ENCODE measurements at places on chromosomes 11 and 22.

DNA sequence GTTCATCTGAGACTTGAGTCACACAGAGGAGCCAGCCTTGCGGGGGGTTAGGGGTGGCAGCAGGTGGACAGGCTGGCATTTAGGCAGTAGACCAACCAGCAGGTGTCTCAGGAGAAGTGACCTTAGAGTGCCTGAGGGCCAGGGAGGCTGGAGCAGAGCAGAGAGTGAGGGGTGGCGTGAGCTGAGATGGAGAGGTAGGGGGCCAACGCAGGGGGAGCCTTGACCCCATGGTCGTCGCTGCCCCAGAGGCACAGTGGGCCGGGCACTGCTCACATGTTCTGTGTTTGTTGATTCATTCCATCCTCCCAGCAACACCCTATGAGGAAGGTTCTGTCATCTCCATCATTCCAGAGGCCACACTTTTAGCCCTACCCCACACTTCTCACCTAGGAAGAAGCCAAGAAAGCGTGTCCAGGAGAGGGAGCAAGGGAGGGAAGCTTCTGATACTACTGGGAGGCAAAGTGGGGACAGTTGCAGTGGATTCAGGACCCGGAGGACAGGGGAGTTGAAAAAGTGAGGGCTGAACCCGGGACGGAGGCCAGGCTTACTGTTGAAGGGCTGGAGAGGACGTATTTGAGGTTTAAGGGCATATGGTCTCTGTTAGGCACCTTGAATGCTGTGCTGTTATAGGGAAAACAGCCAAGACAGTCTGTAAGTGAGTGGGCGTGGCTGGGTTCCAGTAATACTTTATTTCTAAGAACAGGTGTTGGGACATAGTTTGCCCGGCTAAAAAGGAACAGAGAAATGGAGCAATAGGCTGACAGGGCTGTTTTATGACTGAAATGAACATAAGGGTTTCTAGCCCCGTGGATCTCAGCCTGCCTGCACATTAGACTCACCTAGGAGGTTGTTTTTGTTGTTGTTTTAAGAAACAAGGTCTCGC, 7.3 kb downstream of the SART1 start:
- DNase-seq = no peak

GRCh38 chr22:46045459-46046298, 68.7 kb upstream of the WNT7B start:
- no peak for DNase-seq

DNA sequence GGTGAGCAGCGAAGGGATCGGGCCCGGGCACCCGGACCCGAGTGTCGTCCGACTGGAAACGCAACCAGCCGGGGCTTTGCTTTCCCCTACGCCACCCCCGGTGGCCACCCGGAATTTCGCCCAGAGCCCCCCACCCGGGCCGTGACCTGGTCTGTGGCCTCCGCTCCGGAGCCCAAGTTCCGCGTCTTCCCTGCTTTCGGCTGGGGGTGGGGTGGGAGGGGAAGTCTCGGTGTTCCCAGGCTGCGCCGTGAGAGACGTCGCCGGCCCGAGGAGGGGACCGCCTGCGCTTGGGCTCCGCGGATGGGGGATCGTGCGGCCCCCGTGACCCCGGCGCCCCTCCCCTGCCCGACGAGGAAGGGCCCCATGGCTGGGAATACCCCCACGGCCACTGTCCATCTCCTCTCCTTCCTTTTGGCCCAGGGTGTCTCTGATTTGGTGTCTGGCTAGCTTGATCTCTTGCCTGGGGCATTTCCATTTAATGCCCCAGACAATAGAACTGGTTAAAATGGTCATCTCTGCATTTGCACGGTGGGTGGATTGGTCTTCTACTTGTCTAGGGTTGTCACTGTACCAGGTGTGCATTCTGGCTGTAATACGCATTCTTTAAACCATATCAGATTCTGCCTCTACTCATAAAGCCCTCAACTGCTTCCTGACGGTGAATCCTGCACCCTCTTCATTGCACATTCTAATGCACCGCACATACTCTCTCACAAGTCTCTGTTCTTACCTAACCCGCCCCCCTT, 789 bp downstream of the SIK2 start:
- DNase-seq = peak; percentile 45

- DNase-seq = no peak
Measured at GRCh38 chr11:115677190-115677589, 173.0 kb upstream of the CADM1 start.

GRCh38 chr11:11843211-11843621, 1.4 kb downstream of the USP47 start:
- peak; percentile 35 for DNase-seq

- DNase-seq = peak; percentile 74
Measured at GRCh38 chr22:42964994-42965699, 49.8 kb downstream of the PACSIN2 start.

- no peak for DNase-seq
Measured at GRCh38 chr22:30689622-30690021, 5.1 kb upstream of the OSBP2 start.

DNA sequence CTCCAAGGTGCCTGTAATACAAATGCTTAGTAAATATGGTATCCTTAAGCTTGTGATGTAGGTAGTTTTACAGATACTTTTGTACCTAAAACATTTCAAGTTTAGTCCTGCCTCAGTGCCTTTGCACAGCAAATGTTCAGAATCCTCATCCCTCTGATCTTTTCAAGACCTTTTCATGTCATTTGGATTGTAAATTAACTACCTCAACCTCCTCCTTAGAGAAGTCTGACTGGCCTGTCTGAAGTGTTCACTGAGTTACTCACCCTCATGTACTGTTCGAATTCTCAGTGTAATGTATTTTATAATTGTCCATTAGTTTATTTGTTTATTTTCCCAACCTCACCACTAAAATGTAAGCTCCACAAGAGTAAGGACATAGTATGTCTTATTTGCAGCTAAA, 147.5 kb downstream of the ELP4 start:
- no peak for DNase-seq

- DNase-seq = no peak
Measured at GRCh38 chr22:40904101-40904500, 42.2 kb upstream of the DNAJB7 start.

- DNase-seq = no peak
Measured at GRCh38 chr22:38870791-38871359, 1.1 kb downstream of the CBX6 start.

DNA sequence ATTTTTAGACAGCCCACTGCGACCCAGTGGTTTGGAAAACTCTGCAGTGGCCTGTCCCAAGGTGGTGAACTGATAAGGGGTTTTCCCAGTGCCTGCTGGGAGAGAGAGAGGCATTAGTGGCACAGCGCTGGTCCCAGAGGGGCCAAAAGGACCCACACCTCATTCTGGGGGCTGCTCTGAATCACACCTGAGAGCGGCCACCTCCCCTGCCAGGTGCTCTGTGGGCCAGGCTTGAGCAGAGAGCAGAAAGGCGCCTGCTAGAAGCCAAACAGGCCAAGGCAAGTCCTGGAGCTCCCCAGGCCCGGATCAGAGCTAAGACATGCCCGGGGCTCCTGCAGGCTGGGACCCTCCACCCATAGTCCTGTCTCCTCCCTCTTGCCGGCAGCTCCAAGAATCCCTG, 20.9 kb downstream of the TRIM29 start:
- no peak for DNase-seq

DNA sequence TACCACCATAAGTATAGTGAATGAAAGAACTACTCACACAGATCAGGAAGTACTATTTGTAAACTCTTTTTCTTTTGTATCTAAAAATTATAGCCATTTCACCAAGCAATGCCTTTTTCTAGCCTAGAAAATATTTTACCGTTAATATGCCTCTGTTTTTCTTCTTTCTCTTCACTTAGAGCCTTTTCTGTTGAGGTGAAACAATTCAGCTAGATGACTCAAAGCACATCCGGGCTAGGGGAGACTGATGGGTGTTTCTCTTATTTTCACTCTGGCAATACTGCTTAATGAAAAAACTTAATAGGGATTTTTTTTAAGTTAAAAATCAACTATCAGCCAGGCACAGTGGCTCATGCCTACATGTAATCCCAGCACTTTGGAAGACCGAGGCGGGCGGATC, 93.3 kb downstream of the SGSM3 start:
- no peak for DNase-seq

DNA sequence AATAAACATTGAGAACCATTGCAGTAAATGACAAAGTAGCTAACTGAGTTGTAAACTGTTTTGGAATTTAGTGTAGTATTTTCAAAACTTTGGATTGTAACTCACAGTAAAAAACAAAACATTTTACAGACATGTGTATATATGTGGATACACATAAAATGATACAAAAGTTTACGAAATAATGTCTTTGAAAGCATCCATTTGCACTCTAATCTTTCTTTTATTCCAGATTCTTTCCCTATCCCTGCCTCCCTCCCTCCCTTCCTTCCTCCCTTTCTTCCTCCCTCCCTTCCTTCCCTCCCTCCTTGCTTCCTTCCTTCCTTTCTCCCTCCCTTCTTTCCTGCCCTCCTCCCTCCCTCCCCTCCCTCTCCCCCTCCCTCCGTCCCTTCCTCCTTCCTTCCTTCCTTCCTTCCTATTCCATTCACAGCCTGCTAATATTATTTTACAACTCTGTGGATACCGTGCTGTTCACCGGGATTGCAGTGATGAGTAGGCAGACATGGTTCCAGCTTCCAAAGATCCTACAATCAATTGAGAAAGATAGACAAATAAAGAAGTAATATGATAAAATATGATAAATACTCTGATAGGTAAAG, 3.5 kb downstream of the RRM1 start:
- DNase-seq = no peak

DNA sequence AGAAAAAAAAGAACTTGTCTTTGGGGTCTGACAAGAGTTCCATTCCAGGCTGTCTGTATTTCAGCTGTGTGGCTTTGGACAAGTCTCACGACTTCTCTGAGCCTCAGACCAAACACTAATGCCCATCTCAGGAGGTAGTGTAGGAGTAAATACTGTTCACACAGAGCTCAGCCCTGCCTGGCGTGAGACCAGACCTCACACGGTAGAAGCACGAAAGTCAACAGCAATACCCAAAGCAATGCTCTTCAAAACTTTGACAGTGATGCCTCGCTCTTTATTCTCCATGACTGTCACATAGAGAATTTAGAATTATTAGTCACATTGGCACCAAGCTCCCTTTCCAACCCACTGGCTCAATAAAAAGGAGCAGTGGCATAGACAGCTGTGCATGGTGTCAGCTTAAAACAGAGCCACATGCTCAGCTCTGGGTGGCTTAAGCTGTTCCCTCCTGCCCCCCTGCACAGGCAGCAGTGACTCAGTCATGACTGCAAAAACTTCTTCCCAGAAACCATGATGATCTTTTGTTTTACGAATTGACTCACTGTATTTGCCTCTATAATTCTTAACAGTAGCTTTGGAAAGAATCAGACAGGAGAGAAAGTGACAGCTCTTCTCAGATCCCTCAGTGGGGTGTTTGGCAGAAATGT, 74.0 kb upstream of the PHF21B start:
- DNase-seq = peak; percentile 38

DNA sequence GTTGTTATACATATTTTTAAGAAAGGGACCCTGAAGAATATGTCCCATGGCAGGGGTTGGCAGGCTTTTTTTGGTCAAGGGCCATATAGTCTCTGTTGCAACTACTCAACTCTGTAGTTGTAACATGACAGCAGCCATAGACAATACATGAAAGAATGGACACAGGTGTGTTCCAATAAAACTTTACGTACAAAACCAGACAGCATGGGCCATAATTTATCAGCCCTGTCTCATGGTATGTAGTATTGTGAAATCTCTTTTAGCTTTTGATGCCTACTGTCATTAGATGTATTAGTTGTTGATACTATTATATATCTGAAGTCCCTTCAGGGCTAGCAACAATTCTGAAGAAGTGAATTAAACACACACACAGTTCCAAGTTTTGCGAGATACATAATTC, 2.6 kb downstream of the ZBED5 start:
- no peak for DNase-seq

DNA sequence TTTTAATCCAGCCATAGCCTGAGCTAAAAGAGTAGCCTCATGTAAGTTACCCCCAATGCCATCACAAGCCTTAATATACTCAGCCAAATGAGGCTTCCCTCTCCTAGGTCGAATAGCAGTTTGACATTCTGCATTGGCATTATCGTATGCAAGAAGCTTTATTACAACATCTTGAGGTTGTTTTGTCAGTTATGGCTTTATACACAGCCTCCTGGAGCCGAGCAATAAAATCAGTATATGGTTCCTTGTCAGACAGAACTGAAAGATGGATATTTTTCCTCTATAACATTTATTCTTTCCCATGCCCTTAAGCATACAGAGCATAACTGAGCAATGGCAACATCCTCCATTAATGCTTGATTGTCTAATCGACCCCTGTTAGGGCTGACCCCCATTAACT, 5.4 kb upstream of the DNAJB13 start:
- no peak for DNase-seq

GRCh38 chr11:103109818-103110388, 677 bp downstream of the DYNC2H1 start:
- DNase-seq = no peak

DNA sequence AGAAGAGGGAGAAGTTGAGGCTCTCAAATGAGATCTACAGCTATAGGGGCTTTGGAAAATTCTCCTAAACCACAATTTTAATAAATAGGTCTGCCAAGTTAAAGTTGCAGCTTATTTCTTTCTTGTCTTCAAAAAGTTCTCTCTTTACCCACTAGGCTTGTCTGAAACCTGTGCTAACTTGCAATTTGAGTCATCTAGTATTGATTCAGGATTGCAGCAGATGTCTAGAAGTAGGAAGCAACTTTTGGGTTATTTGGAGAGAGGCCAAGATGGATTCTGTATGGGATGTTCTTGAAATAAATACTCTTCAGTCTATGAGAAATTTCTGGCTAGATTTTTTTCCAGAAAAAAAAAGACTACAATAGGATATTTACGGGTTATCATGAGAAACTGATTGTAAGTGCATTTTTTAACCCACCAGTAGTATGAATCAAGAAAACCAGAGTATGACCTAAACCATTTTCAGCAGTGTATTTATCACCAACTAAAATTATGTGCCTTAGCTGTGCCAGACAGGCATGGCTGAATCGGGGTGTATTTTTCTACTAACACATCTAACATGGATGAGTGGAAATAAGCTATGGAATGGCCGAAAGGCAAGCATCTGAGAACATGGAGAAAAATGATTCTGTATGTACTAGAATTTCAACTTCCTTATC, 4.9 kb upstream of the RAB38 start:
- DNase-seq = no peak

GRCh38 chr11:75147875-75148263, 3.0 kb upstream of the SLCO2B1 start:
- no peak for DNase-seq

DNA sequence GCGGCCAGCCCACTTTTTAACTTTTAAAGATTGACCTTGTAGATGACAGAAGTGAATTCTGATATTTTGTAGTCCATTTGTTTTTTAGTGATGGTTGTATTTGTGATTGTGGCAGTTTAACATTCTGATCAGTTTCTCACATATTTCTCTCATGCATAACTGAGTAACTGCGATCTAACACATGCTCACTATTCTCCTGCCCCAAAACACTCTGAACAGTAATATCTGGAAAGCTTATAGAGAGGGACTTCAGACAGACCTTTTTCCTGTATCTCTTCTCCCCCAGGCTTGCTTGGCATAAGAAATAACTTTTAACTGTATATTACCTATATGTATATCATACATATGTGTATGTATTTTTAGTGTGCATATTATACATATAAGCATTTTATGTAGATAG, 37.3 kb upstream of the MYO18B start:
- DNase-seq = no peak

- no peak for DNase-seq
Measured at GRCh38 chr22:17797721-17798559, 23.7 kb upstream of the BID start.

All from SJCRH30 (cell line).